ENCODE measurements at places on chromosomes 5 and 9.

DNA sequence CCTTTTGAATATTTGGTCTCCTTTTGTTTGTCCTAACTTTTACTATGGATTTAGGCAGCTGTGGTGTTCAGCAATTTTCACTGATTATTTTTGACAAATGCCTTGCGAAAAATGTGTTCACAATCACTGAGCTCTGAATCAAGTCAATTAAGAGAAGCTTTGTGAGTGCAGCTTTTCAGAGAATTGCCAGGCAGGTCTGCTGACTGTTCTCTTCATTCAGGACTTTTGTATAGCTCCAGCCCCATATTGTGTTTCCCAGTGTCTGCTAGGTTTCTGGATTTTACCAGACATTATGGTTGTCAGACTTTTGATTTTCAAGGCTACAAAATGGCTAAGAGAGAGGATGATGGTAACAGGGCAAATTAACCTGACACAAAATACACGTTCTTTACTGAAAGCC, 1055.9 kb downstream of the CDH18 start:
- no peak for DNase-seq

GRCh38 chr5:147017621-147018020, 139.1 kb upstream of the PPP2R2B start:
- no peak for DNase-seq

DNA sequence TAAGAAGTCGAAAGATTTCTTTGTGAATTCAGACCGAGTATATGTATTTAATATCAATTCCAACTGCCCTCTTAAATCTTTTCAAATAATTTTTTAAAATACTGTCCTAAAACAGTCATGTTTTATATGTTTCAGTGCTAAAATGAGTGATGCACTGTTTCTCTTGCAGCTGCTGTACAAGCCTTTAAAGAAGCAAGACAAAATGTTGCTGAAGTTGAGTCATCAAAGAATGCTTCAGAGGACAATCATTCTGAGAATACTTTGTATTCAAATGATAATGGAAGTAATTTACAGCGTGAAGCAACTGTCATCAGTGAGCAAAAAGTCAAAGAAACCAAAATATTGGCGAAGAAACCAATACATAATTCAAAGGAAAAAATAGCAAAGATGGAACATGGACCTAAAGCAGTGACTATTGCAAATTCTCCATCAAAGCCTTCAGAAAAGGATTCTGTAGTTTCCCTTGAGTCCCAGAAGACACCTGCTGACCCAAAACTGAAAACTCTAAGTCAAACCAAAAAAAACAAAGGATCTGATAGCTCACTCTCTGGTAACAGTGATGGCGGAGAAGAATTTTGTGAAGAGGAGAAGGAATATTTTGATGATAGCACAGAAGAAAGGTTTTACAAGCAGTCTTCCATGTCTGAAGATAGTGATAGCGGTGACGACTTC, 58.0 kb downstream of the LOX start:
- DNase-seq, result peak; percentile 18

- DNase-seq, result peak; percentile 92
These were observed 57.8 kb upstream of the RAI14 start for GRCh38 chr5:34598177-34598794.

DNA sequence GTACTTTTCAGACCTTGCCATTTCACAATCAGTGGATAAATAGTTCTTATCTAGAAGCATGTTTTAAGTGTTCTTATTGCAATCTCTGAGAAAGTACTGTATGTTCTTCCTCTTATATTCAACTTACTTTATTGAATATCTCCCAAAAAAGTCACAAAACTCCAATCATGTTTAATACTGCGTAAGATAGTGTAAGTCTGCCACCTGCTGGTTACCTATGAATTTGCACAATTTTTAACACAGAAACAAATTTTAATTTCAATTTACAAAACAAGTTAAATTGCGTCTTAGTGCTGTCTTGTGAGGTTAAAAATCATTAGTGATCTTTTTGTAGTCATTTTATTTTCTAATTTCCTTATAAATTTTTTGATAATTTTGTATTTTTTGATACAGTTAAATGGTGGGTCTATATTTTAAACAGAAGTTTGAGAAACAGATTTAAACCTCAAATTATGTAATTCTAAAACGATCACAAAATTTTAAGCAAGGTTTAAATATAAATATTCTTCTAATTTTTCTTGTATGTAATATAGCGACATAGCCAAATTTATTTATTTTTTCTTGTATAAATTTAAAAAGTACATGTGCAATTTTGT, 115.8 kb downstream of the EMB start:
- peak; percentile 26 for DNase-seq

DNA sequence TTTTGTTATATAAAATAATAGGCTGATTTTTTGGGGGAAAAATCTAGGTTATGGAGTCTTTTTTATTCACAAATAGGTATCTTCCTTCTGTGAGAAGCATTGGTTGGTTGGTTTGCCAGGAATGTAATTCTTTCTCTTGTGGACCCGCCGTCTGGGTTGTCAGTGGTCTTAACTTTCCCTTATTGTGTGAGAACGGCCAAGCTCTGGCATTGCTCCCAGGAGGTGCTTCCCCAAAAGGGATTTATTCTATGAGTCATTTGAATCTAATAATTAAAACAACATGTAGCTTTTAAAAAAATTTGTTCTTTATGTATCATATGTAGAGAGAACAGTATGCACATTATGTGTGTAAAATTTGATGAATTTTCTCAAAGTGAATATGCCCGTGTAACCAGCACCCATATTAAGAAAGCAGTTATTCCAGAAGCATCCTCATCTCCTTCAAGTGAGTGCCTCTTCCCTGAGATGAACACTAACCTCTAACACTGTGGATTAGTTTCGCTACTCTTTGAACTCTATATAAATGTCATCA, 114.4 kb downstream of the MAST4 start:
- DNase-seq, result peak; percentile 65

GRCh38 chr9:117809751-117810150, 105.5 kb downstream of the TLR4 start:
- no peak for DNase-seq
